ENCODE measurements at places on chromosomes 12 and 14.

DNA sequence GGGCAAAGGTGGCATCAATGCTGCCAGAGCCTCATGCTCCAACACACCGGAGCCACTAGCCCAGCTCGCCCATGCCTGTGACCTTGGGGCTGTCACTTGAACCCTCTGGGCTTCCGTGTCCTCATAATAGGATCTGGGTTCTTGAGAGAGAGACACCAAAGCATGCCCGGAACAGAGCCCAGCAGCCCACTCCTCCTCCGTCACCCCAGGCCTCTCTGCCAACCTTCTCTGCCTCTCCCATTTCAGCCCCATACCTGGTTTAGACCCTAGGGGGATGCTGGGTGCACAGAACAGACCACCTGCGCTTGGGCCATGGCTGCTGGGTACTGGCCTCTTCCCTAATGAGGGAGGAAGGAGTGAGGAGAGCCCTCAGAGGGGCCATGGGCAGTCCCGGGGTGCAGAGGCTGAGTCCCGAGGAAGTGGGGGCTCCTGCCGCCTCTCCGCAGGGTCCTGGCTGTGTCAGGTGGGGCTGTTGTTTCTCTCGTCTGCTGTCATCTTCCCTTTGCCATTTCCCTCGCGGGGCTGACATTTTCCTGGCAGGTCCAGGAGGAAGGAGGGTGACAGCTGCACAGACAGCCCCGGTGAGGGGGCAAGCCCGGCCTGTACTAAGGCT, 172.4 kb upstream of the RTL1 start:
- no peak for DNase-seq

- DNase-seq = no peak
Measured at GRCh38 chr14:99272632-99272898, 568 bp upstream of the BCL11B start.

GRCh38 chr14:61365667-61366212, 44.4 kb downstream of the PRKCH start:
- no peak for DNase-seq

DNA sequence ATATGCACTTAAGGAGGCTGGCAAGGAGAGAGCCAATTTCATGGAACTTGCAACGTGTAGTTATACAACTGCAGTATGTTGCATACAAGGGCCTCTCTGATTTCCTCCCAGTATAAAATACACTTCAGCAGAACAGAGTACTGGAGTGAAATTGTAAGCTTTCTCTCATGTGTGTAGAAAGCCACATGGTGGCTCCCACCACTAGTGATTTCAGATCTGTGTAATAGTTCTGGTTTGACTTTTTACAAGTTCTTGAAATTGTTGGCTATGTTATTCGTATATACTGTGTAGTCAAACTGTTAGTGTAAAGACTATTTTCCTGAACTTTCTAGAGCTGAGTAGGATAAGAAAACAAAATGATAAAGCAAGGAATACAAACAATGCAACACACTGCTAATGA, 16.4 kb upstream of the LMO3 start:
- no peak for DNase-seq

- DNase-seq = no peak
Measured at GRCh38 chr12:126944684-126945083, 1322.3 kb upstream of the TMEM132C start.

DNA sequence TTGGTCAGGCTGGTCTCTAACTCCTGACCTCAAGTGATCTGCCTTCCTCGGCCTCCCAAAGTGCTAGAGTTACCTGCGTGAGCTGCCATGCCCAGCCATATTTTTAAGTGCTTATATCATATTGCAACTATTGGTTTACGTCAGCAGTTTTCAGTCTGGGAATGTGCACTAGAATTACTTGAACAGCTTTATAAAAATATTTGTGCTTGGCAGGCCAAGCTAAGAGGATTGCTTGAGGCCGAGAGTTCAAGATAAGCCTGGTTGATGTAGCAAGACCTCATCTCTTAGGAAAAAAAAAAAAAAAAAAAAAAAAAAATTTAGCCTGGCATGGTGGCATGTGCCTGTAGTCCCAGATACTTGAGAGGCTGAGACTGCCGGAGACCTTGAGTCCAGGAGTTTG, 17.1 kb downstream of the KIAA0586 start:
- no peak for DNase-seq

- DNase-seq = peak; percentile 39
Measured at GRCh38 chr12:68374307-68374982, 42.3 kb upstream of the MDM1 start.

GRCh38 chr12:120263748-120264085, 1.8 kb downstream of the PXN start:
- DNase-seq = no peak

GRCh38 chr14:24426150-24426911, 3.1 kb downstream of the CBLN3 start:
- DNase-seq = no peak

- no peak for DNase-seq
Measured at GRCh38 chr14:52006361-52006760, 17.0 kb downstream of the RTRAF start.

DNA sequence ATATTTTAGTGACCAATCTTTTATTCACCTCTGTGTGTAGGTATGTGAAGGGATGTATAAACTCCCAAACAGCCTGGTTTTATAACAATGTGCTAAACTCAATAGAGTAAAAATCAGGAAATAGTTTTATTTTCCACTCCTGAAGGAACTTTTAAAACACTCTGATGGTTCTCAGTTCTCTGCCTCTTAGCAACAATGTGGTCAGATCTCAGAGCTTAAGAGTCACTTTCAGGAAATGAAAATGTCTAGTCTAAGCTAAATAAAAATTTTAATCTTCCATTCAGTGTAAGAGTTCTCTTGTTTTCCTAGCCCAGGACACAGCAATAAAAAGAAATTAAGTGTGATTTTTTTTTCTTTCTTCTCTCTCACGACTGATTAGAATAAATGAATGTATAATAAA, 718.0 kb downstream of the C12orf50 start:
- no peak for DNase-seq

- DNase-seq = peak; percentile 37
Measured at GRCh38 chr12:13864081-13864673, 117.2 kb downstream of the GRIN2B start.

DNA sequence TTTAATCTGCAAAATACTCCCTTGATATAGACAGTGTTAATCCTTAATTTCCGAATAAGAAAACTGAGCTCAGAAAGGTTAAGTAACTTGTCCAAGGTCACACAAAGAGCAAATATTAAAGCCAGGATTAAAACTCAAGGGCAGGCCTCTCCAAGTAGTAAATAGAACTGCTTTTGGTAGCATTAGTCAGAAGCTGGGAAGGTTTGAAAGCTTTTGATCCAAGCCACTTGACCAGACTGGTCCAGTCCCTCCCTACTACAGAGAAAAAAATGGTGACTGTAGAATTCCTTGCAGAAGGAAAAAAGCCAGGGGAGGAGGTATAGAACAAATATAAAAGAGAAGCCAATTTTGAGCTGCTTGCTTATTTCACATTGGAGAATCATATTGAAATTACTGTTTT, 111.5 kb downstream of the NT5DC3 start:
- DNase-seq = no peak

DNA sequence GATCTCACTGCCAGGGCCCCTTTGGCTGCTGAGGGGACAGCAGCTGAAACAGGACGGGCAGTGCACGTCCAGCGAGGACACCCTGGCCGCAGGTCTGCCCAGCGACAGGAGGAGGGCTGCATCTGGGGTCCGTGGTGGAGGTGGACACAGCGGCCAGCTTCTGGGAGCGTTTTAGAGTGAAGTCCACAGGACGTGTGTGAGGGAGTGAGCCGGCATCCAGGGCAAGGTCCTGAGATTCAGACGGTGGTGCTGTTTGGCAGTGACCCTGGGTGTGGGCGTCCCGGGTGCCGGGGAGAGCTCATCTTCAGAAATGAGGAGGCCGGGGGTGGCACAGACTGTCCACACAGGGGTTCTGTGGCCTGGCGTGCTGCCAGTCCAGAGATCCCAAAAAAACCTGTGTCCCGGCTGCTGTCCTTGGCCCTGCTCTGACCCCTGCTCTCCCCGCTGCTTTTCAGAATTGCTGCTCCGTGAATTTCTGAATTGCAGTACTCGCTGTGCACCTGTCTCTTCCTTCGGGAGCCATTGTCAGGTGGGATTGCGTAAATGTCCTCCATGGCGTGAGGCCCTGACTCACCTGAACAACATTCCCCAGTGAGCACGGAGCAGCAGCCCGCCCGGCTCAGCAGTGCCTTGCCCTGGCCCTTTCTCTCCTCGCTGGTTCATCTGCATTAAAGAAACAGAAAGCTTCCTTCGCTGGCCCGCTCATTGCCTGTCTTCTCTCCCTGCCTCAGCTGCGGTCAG, 183.5 kb upstream of the C14orf180 start:
- DNase-seq = no peak

- DNase-seq = no peak
Measured at GRCh38 chr14:35140718-35141581, 18.6 kb downstream of the PRORP start.

GRCh38 chr12:97763113-97763512, 300.5 kb downstream of the RMST start:
- no peak for DNase-seq

DNA sequence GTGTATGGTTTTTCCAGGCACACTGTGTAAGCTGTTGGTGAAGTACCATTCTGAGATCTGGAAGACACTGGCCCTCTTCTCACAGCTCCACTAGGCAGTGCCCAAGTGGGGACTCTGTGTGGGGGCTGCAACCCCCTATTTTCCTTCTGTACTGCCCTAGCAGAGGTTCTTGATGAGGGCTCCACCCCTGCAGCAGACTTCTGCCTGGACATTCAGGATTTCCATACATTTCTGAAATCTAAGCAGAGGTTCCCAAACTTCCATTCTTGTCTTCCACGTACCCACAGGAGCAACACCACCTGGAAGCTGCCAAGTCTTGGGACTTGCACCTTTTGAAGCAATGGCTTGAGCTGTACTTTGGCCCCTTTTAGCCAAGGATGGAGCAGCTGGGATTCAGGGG, 85.2 kb upstream of the PRMT8 start:
- no peak for DNase-seq

DNA sequence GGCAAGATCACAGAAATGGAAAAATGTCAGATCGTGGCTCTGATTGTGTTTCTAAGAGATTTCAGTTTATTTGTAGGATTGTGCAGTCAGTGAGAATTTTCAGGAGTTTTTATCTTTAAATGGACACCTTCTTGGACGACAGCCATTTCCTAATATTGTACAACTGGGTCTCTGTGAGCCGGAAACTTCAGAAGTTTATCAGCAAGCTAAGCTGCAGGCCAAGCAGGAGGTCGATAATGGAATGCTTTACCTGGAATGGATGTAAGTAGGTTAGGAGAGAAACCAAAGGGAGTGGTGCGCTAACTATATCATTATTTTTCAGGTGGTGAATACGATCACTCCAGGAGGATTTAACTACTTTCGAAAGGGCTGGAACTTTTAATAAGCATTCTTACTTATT, 26.4 kb downstream of the APAF1 start:
- DNase-seq = no peak

DNA sequence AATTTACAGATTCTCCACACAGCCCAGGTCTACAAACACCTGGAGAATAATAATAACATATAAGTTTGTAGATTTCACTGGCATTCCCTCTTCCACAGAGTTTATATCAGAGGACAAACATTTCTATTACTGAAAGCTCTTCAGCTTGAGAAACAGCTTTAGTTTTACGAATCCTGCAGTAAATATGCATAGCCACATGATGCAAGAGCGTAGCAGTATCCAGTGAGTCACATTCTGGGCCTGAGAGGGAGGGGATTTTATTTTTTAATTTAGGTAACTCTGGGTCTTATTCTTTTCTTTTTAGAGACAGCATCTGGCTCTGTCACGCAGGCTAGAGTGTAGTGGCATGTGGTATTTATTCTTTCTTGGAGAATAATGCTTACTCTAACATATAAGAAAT, 1002.8 kb downstream of the TRHDE start:
- DNase-seq = no peak

DNA sequence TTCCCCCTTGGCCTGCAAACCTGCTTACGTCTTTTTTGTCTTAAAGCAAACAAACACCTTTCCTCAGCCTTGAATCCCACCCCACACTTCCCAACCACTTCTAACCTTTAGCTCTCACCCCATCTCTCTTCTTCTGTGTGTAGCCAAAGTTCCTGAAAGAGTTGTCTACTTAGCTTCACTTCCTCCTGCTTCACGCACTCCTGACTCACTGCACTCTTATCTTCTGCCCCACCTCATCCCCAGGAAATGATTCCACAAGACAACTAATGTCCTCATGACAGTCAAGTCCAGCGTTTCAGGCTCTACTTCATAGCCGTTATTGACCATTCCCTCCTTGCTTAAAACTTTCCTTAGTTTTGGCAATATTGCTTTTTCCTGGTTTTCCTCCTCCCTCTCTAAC, 22.4 kb downstream of the EIF2B2 start:
- DNase-seq = no peak

DNA sequence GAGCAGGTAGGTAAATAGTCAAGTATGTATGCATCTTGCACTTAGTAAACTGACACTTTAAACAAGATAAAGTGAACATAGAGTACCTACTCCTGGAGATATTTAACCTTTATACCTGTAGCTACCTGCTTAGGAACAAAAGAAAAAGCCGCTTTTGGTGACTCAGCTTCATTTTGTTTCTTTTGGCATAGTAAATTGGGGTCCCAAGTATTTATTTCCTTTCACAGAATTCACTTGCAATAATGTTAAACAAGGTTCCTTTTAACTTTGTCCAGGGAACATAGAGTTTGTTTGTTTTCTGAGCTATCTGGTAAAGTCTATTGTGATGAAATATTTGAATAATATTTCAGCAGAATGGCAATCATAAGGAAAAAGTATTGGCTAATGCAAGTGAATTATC, 20.0 kb downstream of the SLCO1B3 start:
- DNase-seq = no peak

- no peak for DNase-seq
Measured at GRCh38 chr14:101126731-101127130, 223.2 kb upstream of the RTL1 start.

DNA sequence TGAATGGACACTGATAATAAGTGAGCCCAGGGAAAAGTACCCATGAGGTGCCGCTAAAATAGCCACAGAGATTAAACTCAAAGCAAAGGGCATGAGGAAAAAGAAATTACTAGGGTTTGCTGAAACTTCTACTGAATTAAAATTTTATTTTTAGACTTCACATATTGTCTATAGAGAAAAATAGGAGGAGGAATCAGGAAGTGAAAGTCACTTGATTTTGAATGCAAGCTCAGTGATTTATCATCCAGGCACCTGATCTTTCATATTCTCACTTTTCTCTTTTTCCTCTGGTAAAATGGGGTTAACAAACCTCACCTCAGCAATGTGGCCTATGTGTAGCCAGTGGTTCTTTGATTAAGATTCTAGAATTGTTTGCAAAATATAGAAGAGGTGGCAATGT, 479.8 kb downstream of the BCL11B start:
- no peak for DNase-seq
